ENCODE measurements at places on chromosomes 1 and 21.

DNA sequence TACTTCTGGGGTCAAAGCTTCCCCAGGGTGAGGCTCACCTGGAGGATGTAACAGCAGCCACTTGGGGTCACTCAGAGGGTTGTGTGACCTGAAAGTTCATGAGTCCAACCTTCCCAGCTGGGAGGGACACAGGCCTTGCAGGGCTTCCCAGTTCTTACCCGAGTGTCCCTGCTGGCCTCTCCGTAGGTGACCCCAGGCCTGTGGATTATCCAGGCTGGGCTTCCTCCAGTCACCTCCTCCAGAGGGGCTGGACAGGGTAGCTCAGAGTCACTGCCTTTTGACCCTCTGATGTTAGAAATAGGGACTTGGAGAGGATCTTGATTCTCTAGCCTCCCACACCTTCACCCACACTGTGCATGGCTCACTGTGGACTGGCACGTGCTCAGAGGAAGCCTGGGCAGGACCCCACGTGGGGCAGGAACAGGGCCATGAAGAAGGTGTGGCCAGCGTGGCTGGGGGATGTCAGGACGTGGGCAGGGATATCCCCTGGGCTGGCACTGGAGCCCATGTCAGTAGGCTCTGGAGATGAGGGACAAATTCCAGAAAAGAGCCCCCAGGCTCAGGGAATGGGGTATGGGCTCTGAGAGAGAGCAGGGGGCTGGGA is 131.8 kb downstream of the ACTL8 start:
- no peak for DNase-seq

DNA sequence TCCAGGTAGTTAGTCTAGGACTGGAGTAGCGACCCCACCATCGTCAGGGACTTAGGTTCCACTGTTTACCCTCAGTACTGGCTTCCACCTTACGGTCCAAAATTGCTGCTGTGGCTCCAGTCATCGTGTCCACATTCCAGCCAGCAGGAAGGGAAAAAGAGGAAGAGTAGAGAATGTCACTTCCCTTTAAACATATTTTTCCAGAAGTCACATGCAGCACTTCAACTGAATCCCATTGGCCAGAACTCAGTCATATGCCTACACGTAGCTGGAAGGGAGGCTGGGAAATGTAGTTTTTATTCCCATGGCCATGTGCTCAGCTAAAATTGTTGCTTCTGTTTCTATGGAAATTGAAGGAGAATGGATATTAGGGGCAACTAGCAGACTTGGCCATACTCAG is 84.1 kb upstream of the SELENON start:
- DNase-seq = no peak

DNA sequence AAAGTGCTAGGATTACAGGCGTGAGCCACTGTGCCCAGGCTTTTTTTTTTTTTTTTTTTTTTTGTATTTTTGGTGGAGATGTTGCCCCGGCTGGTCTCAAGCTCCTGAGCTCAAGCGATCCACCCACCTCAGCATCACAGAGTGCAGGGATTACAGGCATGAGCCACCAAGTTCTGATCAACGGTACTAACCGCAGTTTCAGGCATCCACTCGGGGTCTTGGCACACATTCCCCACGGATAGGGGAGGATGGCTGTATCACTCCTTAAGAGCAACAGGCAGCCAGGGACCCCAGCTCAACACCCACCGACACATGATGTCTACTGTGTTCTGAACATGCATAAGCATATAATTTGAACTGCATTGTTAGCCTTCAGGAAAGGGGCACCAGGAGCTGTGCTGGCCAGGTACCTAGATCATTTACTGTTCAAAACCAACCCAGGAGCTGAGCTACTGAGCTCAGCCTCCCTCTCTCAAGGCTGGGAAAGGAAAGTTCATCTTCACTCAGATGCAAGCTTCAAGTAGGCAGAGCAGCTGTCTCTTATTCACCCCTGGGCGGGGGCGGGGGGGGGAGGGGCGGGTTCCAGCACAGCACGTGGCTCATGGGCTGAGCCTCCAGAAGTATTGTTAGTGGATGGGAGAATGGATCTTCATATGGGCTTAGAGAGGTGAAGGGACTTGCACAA is 24.7 kb downstream of the CAPZB start:
- no peak for DNase-seq

GRCh38 chr21:38741950-38742256 is 63.8 kb upstream of the ETS2 start:
- DNase-seq = no peak

DNA sequence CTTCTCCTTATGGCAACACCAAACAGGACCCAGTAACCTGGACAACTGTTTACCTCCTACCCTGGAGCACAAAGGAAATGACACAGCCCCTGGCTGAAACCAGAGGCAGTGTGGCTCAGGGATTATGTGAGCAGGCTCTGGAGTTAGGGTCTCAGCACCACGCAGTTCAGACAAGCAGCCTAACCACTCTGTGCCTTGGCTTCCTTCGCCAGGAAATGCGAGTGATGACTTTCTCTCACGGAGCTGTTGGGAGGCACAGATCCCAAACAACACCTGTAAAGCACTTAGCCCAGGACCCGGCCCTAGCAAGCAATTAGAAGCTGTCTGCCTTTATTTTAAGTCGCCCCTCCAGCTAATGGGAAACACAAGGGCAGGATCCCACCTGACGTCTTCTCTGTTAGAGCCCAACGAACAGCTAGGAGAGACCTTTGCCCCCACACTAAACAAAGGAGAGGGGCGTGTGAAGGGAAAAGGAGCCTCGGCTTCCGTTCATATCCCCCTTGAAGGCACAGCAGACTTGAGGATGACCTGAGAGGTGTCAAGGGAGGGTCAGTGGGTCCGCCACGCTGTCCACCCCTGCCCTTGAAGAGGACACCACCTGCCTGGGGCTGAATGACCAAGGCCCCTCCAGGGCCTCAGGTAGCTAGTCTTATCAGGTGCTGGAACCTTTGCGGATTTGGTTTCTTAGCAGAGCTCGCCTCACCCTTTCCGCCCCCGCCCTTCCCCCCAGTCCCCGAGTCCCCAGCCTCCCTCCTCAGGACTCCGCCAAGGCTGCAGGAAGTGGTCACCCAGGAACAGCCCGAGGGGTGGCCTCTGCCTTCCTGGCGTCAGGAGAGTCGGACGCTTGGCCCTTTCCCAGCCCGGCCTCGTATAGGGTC is 860 bp downstream of the TMEM63A start:
- DNase-seq = peak; percentile 51

DNA sequence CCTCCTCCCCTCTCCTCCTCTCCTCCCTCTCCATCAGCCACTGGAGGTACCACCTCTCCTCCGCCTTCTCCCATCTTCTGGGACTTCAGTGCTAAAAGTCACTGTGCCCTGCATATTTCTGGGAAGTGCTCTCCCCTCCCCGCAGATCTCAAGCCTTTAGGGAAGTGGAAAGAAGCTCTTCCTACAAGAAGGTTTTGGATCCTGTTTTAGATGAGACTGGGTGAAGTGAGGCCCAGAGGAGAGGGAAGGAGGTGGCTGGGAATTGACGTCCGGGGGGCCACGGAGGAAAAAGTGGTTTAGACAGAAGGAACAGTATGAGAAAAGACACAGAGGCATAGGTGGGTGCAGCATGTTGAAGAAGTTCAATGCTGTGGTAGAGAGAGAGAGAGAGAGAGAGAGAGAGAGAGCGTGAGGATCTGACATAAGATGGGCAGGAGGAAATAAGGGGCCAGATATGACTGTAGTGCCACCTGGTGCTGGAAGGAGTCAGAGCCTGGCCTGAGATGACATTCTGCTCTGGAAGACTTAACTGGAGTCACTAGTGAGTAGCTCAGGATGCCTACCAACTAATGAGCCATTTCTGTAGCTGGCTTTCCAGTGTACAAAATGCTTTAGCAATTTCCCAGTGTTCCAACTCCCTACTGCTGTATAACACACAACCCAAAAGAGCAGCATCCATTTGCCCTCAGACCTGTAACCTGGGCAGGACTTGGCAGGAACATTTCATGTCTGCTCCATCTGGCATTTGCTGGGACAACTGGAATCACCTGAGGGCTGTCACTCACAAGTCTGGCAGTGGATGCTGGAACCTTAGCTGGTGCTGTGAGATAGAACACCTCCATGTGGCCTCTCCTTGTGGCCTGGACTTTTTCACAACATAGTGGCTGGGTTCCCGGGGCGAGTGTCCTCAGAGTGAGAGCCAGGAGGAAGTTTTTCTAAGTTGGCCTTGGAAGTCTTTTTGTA is 16.6 kb upstream of the ZSCAN20 start:
- no peak for DNase-seq

- no peak for DNase-seq
These were observed 121.1 kb downstream of the SIK1 start for GRCh38 chr21:43305811-43306311.

GRCh38 chr1:203328714-203329122 is 22.2 kb downstream of the FMOD start:
- DNase-seq = no peak

GRCh38 chr1:26363549-26364448 is 8.8 kb downstream of the ZNF683 start:
- DNase-seq = peak; percentile 78

GRCh38 chr1:150981805-150982712 is at the start of gene ANXA9:
Gene ANXA9, plus strand, starts transcription at chr1:150982292. Its CDS starts 814 bp downstream, at chr1:150983106.
- no peak for DNase-seq

DNA sequence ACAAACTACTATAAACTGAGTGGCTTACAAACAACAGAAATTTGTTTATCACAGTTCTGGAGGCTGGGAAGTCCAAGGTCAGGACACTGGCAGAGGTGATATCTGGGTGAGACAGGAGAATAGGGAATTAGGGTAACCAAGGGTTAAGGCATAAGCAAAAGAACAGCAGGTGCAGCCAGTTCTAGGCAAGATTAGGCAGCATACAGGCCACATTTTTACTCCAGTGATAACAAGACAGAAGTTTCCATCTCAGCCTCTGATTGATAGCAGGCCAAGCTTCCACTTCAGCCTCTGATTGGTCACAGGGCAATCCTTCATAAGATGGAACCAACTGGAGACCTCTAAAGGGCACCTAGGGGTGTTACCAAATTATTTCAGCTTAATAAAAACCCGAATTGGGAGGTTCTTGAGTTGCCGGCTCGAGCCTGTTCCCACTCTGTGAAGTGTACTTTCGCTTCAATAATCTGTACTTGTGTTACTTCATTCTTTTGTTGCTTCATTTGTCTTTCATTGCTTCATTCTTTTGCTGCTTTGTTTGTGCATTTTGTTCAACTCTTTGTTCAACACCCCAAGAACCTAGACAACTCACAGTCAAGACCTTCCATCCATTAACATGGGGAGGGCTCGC is 185.6 kb downstream of the TOMM20 start:
- no peak for DNase-seq

- no peak for DNase-seq
These were observed 173.0 kb downstream of the ADGRL4 start for GRCh38 chr1:78833491-78833890.

- DNase-seq = no peak
These were observed 19.8 kb downstream of the RPRD2 start for GRCh38 chr1:150383631-150384324.

DNA sequence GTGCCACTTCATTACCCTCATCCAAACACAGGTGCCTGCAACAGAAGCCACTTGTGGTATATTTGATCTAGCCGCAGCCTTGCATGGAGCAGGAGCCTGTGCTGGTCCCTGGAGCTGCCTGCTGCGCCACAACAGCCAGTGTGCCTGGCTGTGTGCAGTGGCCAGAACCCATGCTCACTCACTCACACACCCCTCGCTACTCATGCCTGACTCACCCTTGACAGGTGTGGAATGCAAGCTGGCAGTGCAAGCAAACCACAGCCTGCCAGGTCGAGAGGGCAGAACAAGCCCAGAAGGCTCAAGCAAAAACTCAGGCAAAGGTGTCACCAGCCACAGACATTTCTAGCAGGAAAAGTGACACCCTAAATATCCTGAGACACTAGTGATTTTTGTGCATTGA is 1510.9 kb downstream of the KCNT2 start:
- DNase-seq = no peak

GRCh38 chr1:143611159-143611558 is 360.6 kb downstream of the FAM72C start:
- DNase-seq = no peak

DNA sequence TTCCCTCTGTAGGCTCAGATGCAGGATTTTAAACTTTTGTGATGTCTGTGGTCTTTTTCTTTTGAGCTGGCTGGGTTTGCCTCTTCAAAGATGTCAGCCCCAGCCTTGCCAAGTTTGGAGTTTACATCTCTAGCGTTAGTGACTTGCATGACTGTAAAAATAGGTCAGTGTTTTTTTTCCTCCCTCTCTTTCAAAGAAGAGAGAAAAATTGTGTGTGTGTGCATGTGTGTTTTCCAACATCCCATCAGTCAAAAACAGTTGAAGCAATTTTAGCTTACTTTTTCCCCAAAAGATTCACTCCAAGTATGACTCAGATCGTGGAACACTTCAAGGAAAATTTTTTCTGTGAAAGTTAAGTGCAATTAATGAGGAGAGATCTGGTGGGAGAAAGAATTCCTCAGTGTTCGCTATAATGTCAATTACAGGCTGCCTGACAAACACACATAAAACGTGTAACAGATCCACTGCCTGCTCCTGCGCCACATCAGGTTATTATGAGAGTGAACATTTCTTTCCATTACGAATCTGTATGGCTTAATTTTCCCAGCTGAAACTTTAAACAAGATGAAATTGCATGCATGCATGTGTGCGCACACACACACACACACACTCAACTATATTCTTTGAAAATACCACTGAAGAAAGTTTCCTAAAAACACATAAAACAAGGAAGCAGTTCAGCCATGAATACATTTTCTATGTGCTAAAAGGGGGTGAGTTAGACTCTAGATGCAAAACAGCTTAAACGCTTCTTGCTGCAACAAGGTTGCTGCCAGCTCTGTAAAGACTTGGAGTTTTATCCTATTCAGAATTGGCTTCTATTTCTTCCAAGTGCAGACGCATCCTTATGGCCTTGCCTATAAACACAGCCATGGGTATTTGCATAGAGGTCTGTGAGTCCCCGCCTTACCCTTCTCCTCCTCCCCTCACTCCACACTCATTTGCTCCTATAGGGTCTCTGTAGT is 55.5 kb downstream of the TLR5 start:
- DNase-seq = no peak

GRCh38 chr1:223682502-223682901 is 17.0 kb upstream of the CAPN8 start:
- DNase-seq = no peak
